Head of caudate nucleus (tissue), 42 donors: ENCODE measurements at places on chromosomes 7 and 10.

- DNase-seq = no peak
Observed at GRCh38 chr10:48574817-48575380, 30.0 kb downstream of the ARHGAP22 start.

DNA sequence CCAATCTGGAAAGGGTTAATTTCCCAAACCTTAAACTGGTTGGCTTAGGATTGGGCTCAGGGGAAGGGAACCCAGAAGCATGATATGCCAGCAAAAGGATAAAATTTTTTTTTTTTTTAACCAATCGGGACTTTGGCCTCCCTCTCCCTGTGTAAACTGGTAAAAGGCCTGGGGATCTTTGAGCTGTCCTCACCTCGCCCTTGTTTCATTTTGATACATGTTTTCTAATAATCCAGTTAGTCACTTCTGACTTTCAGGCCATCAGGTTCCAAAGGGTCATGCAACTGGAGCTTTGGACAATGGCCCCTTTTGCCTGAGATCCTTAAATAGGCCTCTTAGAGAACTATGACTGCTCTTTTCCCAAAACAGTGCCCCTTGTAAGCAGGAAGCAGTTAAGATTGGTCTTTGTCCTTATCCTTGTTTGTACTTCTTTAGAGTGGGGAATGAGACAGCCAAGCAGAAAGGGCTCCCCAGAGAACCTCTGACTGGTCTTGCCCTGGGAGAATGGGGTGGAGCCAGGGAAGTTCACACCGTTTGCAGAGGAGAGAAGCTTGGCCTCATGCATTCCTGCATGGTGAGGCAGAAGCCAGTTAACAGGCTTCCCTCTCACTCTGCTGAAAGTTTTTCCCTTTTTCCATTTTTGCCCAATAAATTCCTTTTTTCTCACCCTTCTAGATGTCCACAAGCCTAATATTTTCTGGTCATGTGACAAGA lies 424.2 kb upstream of the CNTNAP2 start:
- DNase-seq = no peak

DNA sequence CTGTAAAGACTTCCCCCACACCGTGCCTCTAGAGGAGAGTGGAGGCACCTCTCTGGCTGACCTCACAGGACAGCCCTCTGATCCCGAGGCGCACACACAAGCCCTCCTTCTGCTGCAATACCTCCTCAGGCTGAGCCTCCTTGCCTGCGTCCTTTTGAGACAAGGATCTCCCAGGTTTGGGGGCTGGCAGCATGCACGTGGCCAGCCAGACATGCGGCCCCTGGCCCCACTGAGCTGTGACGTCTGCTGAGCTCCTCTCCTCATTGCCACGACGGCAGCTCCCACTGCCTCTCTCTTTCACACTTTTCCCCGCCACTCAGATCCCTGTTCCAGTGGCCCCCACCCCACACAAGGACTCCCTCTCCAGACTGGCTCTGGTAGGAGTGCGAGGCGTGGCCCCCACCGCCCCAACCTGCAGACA lies 12.2 kb upstream of the DNAAF5 start:
- no peak for DNase-seq

GRCh38 chr10:11610826-11611247 lies 613 bp downstream of the USP6NL start:
- peak; percentile 31 for DNase-seq

GRCh38 chr10:11719496-11720259 lies 22.5 kb upstream of the ECHDC3 start:
- no peak for DNase-seq

DNA sequence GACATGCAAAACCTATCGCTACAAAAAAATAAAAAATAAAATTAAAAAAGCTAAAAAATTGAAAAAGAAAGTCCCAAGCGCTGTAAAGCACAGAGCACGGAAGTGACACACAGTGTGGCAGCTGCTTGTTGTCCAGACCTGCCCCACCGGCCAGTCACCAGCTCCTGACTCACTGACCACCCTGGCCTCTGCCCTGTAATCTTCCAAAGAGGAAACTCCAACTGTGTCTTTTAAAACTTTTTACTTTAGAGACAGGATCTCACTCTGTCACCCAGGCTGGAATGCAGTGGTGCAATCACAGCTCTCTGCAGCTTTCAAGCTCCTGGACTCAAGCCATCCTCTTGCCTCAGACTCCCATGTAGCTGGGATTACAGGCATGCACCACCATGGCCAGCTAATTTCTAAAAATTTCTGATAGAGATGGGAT lies 23.6 kb downstream of the GNA12 start:
- DNase-seq = no peak
